ENCODE measurements at places on chromosomes 3 and 15. TPM values are rescaled to one million over a fixed set of nuclear protein-coding genes. Genes with fewer than 3 reads are reported as not detected.

The ADGRG7 gene
- polyA plus RNA-seq, result not detected

- no peak for DNase-seq
Measured at GRCh38 chr15:73839699-73840377, 33.5 kb upstream of the TBC1D21 start.

The HYAL1 gene
- polyA plus RNA-seq, result 9.5 TPM

GRCh38 chr3:183218826-183219225 lies 34.2 kb upstream of the B3GNT5 start:
- DNase-seq, result no peak

DNA sequence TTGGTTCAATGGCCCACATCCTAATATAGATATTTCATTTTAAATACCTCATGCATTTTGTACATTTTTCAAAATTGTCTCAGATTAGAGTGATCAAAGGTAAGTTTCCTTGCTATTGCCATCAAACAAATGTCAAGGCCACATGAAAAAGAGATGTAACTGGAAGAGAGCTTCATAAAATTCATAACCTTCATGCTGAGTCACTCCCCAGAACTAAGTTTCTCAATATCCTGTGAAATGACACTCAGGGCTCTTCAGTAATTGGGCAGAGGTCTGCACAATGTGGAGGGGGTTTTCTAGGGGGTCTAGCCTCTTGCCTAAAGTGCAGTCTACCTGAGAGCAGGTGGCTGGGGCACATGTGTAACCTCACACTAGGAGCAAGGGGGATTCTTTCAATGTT lies 152.2 kb upstream of the SLC2A2 start:
- no peak for DNase-seq

DNA sequence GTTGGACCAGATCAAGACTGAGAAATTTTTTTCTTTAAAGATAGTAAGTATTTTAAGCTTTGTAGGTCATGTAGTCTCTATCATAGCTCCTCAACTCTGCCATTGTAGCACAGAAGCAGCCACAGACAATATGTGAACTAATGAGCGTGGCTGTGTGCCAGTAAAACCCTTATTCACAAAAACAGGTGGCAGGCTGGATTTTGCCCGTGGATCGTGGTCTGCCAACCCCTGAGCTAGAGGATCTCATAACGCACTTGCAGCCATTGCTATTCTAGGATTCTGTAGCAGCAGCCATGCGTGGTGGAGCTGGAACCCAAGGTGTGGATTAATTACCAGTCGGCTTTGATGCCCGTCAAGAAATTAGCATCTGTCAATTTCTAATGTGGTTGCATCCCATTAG lies 68.7 kb upstream of the PLXNA1 start:
- no peak for DNase-seq

Measured in psoas muscle (tissue), 8 donors.